ENCODE measurements at places on chromosomes 2 and 18.

DNA sequence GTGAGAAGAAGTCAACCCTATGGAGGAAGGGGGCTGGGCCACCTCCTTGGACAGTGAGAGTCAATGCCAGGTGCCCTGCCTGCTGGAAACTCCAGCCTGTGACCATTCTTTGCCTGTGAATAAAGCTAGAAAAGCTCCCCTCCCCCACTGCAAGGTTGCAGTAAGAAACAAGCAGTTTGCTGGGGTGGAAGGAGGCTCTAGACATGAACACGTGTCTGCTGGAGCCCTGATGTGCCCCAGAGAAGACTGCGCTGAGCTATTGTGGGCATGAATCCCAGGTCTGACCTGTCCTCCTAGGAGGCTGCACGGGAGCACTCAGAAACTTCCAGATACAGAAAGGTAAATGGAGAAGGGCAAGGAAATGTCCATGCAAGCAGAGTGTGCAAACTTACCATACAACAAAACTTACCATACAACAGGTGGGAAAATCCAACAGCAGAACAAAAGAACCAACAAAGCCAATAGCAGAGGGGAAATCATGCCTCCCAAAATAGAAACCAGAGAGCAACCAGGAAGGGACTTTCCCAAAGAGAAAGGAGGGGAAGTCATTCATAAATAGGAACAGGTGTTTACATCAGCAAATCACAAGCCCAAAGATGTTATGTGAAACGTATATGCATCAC, 278.7 kb downstream of the BCL2 start:
- DNase-seq, result no peak

- DNase-seq, result no peak
Measured at GRCh38 chr2:229849073-229849472, 72.7 kb downstream of the TRIP12 start.

DNA sequence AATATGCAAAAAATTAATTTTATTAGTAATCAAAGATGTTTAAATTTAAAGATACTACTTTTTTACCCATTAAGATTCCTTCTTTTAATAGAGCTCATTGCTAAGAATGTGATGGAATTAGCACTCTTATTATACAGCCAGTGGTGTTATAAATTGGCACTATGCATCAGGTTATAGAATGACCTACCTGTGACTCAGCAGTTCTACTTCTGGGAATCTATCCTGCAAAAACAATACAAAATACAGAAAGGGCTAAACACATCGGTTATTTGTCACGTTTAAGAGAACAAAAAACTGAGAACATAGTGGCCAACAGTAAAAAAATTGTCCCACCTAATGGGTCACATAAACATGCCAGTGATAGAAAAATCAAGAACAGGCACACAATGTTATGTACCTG, 9.4 kb upstream of the ADD2 start:
- DNase-seq, result no peak

GRCh38 chr2:28276807-28277206, 115.9 kb upstream of the FOSL2 start:
- no peak for DNase-seq

GRCh38 chr2:215771241-215771640, 242.1 kb downstream of the MREG start:
- no peak for DNase-seq

GRCh38 chr2:96764253-96764637, 3.5 kb downstream of the CNNM4 start:
- no peak for DNase-seq

DNA sequence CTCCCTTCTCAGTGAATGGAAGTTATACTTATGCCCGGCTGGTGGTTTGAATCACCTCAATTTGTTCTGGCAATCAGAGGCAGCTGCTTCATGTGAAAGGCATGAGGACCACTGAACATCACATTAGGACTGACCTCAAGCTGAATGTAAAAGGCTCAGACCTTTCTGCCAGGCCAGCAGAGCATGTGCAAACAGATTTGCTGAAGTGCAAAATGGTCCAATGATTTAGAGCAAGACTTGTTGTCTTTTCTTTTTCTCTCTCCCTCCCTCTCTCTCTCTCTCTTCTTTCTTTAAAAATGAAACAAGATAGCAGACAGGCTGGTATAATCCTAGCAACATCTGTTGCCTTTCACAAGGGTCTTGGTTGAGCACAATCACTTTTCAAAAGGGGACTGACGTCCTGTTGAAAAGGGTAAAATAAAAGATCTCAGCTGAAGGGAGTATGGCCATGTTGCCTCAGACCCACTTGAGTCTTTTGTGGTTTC, 13.3 kb upstream of the CDH7 start:
- no peak for DNase-seq

GRCh38 chr18:64203295-64203694, 54.4 kb upstream of the LINC00305 start:
- no peak for DNase-seq

DNA sequence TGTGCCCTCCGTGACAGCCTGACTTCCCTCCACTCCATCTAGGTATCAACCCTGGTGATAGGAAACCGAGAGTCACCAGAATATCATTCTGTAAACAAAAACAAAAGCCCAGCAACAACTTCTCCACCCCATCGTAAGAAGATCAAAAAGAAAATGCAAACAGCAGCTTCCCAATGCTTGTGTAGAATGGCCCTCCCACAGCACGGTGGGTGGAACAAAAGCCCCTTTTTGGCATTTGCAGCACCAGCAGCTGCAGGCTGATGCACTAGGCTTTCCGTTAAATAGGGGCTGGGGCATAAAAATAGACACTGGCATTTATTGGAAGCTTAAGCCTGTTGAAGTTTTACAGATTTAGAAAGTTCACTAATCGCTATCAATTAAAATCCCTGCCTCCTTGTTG, 513.0 kb downstream of the GALR1 start:
- DNase-seq, result no peak

DNA sequence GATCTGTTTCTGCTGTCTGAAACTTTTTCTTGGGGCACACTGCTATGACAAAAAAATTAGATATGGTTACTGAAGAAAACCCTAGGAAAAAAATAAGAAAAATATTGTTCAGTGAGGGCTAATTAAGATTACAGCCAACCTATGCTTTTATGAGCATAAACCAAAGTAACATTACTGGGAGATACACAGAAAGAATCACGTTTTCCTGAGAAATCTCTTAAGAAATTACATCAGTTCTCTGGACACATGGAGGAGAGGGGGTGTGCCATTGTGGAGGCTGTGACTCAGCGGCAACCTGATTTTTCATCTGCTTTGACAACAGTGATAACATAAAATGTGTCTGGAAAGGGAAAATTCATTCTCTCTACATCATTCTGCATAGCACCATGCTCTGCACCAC, 13.4 kb upstream of the NMI start:
- DNase-seq, result no peak

DNA sequence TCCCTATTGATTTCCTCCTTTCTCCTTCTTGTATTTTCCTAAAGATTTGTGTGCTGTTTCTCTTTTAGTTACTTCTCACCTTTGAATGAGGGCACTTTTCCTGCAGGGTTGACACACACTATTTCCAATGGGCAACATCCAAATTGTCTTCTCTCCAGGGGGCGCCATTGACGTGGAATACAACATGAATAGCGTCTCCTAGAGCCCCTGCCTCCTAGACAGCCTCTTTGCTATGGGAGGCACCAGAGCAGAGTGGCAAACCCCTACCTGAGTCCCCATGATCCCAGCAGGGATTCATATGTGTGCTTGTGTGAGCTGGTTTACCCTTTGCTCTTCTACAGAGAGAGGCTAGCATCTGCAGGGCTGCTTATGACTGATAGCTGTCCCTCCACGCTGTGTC, 61.3 kb upstream of the ITSN2 start:
- DNase-seq, result peak; percentile 31

DNA sequence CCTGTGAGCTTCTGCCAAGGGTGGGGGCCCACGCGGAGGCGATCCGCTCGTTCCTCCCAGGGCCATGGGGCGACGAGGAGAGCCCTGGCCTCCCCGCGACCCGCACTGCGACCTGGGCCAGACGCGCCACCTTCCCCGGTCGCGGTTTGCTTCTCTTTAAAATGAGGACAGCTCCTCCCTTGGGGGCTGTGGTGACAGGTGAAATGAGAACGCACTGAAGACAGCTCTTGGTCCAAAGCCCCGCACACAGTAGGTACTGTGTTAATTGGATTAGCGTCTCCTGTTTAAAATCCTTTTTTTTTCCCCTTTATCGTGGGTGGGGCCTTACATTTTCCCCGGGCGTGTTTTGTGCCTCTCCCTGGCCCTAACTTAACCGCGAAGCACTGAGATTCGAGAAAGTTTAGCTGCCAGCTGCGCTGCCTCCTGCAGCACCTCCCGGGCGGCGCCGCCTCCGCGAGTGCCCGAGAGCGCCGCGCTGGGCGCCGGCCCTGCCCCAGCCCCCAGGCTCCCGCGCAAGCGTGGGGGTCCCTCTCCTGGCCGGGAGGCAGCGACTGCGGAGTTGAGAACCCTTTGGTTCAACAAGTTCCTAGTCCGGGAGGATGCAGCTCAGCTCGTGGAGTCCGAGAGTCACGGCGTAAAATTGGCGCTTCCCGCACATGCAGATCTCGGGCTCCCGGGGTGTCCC, 1.1 kb downstream of the HPCAL1 start:
- no peak for DNase-seq

GRCh38 chr2:160062292-160063005, at the start of gene PLA2R1:
Gene PLA2R1 (minus strand): TSS chr2:160062615. CDS start chr2:160062403, 212 bp downstream.
- no peak for DNase-seq

DNA sequence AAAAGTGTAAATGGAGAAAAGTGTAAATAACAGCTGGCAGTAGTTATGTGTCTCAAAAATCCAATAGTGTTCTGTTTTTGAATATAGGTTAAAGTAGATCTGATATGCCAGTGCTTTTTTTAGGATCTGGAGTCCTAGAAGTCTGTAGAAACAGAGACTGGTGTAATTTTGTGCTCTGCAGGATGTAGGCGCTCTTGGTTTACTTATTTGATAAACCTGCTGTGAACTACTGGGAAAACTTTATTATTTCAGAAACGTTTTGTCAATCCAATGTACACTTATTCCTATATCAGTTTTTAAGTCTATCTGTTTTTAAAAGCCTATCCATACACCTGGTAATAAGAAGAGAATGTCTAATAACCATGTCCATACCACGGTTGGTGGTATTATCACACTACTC, 530.8 kb upstream of the ZNF804A start:
- DNase-seq, result no peak

GRCh38 chr2:27822049-27822448, 50.5 kb downstream of the MRPL33 start:
- DNase-seq, result no peak

DNA sequence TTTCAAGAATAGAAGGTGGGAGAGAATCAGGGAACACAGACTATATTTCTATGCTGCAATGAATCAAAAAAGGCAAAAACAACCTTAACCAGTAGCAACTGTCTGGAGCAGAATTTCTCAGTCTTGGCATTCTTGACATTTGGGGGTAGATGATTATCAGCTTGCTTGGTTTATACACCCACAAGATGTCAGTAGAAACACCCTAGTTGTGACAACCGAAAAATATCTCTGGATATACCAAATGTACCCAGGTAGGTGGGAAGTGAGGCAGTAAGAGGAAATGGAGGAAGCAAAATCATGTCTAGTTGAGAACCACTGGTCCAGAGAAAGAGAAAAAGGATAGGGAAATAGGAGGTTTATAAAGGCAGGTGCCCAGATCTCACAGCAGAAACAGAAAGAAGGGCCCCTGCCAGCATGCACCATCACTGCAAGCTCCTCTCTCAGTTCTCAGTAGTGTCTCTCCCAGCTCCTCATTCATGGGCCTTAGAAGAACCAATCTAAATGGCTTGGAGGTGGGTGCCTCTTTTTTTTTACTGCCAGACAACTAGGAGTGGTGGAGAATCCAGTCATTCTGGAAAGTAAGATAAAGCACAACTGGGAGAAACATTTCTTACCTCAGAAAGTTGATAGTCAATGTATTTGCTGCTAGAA, 50.4 kb downstream of the MBD2 start:
- DNase-seq, result no peak

DNA sequence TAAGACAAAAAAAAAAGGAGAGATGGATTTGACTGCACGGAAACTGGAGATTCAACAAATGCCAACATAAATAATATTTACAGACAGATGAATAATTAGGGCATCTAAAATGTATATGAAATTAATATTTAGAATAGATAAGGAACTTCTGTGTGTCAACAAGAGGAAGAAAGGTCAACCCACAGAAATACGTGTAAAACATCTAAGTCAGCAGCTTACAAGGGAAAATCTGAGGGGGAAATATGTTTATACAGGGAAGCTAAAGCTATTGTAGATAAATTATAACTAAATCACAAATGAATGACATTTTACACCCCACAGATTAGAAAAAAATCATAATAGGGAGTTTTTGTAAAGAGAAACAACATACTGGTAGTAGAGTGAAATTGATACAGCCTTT, 159.9 kb downstream of the PIEZO2 start:
- no peak for DNase-seq

GRCh38 chr2:19762959-19763605, 138.7 kb downstream of the TTC32 start:
- DNase-seq, result no peak

DNA sequence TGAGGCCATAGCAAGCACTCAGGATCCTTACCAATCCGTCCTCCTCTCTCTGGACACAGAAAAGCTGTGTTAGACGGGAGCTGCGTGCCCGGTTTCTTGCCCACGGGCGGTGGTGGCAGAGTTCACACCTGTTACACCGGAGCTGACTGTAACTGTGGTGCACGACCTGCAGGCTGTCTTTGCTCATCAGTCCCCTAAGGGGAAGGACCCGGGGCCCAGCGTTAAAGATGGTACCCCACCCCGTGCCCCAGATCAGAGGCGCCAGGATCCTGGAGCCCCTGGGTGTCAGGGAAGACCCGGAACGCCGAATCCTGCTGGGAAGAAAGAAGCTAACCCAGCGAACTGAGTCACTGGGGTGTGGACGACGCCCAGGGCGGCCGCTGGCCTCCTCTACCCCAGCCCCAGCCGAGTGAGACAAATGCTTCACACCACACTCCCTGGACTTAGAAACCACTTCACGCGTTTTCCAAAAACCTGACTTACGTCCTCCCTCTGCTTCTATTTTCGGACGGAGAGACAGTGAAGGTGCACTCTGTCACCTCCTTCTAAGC, 293.6 kb upstream of the SALL3 start:
- DNase-seq, result no peak

DNA sequence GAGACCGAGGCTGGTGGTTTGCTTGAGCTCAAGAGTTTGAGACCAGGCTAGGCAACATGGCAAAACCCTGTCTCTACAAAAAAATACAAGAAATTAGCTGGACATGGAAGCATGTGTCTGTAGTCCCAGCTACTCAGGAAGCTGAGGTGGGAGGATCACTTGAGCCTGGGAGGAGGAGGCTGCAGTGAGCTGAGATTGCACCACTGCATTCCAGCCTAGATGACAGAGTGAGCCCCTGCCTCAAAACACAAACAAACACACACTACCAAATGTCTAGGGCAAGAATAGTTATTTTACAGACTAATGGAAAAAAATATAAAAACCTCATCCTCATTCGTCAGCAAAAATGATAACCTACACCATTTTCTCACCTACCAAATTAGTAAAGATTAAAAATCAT, 15.3 kb downstream of the BUB1 start:
- DNase-seq, result no peak

Data from activated naive CD8-positive, alpha-beta T cell treated with anti-CD3 and anti-CD28 coated beads, Interleukin-2, amount 50 U/mL, for 16 hours (primary cell).